Activated T-helper 2 cell treated with anti-CD3 and anti-CD28 coated beads, Interferon-gamma antibody, Interleukin-2, Interleukin-4, amounts not matched to agents 10 μg/mL and 5 μg/mL and 100 μg/mL, durations not matched to agents 14 hours and 24 hours and 36 hours (primary cell): ENCODE measurements at places on chromosomes 4 and X.
A peak's percentile ranks its signal among the peaks of the same experiment; 100 is the strongest.

GRCh38 chrX:119655125-119655524, 37.8 kb downstream of the SEPTIN6 start:
- DNase-seq: peak; percentile 14

GRCh38 chr4:134043266-134043665, 158.3 kb downstream of the PABPC4L start:
- no peak for DNase-seq

DNA sequence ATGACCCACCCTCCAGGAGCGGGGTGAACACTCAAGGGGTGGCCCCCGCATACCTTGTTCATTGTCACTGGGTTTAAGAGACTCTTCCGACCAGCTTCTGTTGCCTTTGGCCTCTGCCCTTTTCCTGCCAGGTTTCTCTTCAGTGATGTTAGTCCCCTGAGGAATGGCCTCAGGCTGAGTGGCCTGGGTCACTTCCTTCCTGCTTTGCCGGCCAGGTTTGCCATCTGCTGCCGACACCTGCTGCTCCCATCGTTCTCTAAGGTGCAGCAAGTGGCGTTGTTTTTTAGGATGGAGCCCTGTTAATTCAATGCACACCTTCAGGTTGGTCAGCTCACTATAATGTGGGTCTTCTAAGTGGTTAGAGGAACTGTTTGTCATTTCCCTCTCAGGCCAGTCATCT, 34.2 kb downstream of the BCOR start:
- no peak for DNase-seq

GRCh38 chrX:9163214-9163709, 129.3 kb upstream of the FAM9B start:
- DNase-seq: no peak

- peak; percentile 15 for DNase-seq
These were observed 18.2 kb upstream of the ABLIM2 start for GRCh38 chr4:8176547-8177399.
